ENCODE measurements at places on chromosomes 2 and 18.

DNA sequence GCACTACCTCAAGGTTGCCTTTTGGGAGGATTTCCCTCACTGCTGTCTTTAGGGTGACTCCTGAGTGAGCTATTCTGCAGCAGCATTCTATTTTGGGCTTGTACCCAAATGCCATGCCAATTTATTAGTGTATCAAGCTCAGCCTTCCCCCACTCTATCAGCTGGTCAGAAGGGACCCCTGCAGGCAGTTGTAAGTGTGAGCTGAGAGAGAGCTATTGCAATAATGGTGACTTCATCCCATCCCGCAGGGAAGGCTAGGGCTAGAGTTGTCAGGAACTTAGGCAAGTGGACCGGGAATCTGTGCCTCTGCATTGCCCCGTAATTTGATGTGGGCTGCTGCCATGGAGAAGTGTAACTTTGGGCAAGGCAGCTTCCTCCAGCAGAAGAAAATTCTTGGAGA lies 1.8 kb upstream of the CRYGB start:
- no peak for DNase-seq

- DNase-seq = no peak
Observed at GRCh38 chr2:74763962-74764428, 69.9 kb upstream of the HK2 start.

DNA sequence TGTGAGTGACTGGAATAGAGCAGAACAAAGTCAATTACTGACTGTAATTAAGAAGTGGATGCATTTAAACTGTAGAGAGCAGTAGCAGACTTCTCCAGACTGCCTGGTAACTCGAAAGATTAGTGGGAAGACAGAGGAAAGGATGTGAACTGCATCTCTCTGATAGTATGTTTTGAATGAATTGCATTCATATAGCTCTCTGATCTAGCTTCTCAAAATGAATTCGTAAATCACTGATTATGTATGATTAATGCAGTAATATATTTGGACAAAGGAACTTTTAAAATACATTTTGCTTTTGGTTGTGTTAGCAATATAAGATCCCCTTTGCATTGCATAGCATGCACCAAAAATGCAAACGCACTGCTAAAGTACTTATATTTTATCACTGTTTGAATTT lies 304.0 kb downstream of the ARHGAP15 start:
- DNase-seq = no peak

GRCh38 chr2:14693874-14694273 lies 61.4 kb downstream of the LRATD1 start:
- no peak for DNase-seq

GRCh38 chr2:233672886-233673285 lies 1.2 kb downstream of the UGT1A9 start:
- no peak for DNase-seq

DNA sequence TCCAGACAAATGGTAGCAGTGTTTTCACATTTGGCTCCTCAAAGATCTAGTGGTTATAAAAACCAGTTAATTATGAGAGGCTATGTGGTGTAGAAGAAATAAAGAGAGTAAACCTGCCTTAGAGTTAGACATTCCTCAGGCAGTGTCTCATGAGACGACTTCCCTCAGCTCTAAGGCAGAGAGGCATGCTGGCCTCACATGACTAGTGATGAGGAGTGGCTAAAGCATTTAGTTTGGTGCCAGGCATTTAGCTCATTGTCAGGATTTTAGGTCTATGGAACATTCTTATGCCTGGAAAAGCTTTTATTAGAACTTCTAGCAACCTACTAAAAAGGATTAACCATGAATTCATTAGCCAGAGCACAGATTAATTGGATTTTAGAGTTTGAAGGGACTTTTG lies 90.3 kb downstream of the RPRM start:
- DNase-seq = no peak

GRCh38 chr2:11377928-11378545 lies 33.6 kb upstream of the ROCK2 start:
- DNase-seq = peak; percentile 73

- no peak for DNase-seq
Observed at GRCh38 chr2:235990344-235990743, 177.8 kb downstream of the GBX2 start.

GRCh38 chr2:105990624-105991023 lies 203.5 kb downstream of the UXS1 start:
- DNase-seq = no peak

DNA sequence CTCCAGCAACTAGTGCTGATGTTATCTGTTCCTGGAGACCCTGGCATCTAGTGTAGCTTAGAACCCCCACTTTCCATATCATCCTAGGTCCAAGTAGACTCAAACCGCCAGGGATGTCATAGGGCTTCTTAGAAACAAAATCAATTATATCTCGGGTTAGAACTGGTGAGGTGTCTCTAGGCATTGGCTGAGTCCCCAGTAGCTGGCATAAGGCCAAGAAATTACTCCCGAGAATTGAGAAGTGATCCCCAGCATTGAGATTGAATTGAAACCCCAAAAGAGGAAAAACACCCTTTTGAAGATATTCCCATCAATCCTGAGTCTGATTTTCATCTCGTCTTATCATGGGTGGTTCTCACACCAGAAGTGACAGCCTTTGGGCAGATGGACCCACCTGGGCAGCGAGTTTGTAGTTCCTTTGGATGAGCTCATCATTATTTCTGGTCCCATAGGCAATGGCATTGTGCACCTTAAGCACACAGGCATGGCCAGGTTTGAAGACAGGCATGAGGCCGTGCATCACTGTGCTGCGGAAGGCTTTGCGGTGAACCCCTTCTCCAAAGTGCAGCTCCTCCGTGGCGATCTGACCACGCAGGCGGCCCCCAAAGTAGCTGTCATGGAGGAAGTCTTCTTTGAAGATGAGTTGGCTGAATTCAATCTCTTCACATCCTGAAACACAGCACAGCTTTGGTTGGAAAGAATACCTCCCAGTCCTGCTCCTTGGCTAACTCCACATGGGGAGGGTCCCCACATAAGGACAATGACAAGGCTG lies 112.2 kb downstream of the ALPK2 start:
- DNase-seq = no peak

GRCh38 chr2:46915281-46915810 lies at the start of gene MCFD2:
MCFD2 (minus strand) TSS chr2:46915806; CDS start chr2:46909171, 6,635 bp downstream.
- no peak for DNase-seq

All from GM06990 (cell line).